RWPE2 (cell line): ENCODE measurements at places on chromosomes 16 and 17.

DNA sequence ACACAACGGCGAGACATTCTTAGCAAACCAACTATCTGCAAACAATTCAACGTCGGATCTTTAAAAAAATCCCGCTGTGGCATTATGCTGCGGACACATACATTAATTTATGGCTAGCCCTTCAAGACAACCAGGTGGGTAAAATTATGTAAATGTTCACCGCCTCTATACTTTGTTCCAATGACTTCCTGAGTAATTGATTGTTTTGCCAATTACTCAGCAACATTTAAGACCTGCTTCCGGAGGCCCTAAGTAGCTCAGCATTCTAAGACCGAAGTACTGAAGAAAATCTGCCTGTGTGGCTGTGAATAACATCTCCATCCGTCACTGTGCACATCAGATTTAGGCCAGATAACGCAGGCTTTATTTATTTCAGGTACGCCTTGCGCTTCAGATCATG is 23.3 kb downstream of the QPRT start:
- no peak for DNase-seq

GRCh38 chr16:60788631-60789030 is 1247.6 kb downstream of the CDH8 start:
- DNase-seq: no peak

GRCh38 chr16:57527610-57528360 is 8.6 kb downstream of the CCDC102A start:
- no peak for DNase-seq

DNA sequence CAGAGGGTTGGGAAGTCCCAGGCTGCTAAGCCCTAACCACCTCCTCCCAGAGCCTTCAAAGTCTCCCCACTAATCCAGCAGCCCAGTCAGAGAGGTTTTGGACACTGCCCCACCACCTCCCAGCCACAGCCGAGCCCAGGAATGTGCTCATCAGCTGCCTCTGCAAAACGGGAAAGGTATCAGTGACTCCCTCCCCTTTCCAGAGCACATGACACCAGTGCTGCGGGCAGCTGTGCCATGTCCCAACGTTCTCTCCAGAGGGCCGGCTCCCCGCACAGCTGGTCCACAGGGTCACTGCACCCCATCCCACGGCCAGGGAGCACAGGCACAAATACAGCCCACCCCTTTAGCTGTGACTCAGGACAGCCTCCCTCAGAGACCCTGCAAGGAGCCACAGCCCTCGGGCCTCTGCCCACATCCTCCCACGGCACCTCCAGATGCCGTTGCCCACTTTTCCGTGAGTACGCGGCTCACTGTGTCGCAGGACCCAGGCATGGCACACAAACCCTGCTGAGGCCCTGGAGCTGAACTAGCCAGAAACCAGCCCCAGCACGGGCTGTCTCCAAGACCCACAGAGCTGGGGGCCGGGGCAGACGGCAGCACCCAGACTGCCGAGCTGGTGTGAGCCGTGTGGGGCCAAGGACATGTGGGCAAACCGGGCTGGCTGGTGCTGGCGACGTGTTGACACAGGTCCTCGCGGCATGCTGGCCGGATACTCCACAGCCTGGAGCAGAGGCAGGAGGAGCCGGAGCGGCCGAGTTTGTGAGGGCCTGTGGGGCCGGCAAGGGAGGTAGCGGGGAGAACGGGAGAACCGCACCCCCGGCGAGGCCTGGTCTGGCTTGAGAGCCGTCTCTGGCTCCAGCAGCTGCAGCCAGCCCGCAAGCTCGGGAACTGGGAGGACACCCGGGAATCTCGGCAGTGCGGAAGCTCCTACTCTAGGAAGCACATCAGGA is 6.3 kb upstream of the PPP1R27 start:
- peak; percentile 90 for DNase-seq

- DNase-seq: no peak
These were observed 98.0 kb downstream of the RAB11FIP4 start for GRCh38 chr17:31489295-31490018.

DNA sequence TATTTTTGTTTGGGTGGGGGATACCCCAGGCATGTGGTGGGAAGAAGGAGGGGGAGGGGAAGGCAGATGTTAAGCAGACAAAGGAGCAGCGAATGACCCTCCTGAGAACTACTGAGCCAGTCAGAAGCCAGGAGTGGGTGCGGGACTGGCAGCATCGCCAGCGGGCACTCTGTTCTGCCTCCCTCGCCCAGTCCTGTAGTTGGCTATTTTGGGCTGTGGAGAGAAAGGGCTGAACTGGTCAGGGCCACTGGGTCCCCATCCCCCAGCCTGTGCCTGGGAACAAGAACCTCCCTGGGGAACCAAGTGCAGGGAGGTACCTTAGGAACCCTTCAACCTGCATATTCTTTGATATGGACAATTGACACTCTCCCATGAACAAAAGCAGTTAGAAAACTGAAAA is 6.4 kb downstream of the LRRC3C start:
- no peak for DNase-seq

DNA sequence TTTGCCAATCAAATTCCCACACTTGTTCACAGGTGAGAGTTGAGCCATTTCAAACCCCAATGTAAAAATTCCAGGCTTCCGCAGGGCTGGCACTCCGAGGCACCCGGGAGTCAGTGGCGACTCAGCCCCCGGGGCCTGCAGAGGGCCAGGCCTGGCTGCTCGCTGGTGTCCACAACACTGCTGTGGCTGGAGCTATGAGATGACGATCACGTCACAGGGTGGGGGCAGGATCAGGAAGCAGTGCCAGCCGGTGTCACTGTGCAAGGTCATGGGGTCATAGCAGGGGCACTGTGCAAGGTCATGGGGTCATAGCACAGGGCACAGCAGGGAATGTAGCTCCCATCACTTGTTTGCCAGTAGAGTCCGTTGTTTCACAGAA is 7.8 kb downstream of the VPS4A start:
- no peak for DNase-seq

- DNase-seq: no peak
These were observed 53.0 kb downstream of the GPRC5B start for GRCh38 chr16:19831678-19832077.

- DNase-seq: no peak
These were observed 1.2 kb upstream of the SOST start for GRCh38 chr17:43759836-43760235.

DNA sequence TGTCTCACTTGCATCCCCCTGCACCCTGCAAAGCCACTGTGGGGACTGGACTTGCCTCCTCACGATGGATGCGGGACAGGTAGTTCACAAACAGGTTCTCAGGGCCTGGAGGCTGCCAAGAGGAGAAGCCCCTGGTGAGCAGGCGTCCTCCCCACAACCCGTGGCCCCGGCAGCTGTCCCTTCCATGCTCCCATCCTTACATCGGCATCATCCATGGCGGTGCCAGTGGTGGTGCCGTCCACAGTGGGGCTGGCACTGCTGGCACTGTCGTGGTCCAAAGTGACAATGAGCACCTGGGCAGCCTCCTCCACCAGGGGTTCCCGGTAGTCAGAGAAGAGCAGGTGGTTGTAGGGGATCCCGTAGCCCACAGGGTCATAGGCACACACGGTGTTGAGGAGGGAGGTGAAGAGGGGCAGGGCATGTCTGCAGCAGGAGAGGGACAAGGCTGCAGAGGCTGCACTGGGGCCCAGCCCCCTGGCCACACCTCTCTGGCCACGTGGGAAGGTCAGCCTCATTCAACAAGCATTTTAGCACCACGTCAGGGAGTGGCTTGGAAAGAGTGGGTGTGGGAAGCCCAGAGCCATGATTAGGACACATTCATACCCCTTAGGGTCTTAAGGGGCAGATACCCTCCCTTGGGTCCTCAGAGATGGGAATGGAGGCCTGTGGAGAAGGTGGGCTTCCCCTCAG is 12.6 kb downstream of the HID1 start:
- DNase-seq: no peak

- no peak for DNase-seq
These were observed 3.5 kb upstream of the SALL1 start for GRCh38 chr16:51154271-51155171.

DNA sequence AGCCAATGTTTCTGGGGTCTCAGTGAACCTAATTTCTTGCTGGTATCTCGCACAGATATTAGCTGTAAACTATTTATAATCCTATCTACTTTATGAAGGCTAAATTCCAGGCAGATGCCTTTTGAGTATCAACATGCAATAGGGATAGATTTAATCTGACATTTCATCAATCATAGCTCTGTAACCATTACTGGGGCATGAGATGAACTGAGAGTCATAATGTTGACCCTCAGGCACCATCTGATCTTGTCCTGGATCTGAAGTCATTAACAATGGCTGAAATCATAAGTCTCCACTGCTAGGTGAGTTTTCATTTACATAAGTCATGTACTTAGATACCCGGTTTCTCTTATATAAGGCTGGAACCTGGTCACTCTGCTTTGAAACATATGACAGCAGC is 3.6 kb downstream of the PMFBP1 start:
- no peak for DNase-seq

- DNase-seq: no peak
These were observed 74.8 kb upstream of the GRIN2A start for GRCh38 chr16:10256784-10257641.

GRCh38 chr17:82029990-82030469 is 1.4 kb upstream of the RAC3 start:
- no peak for DNase-seq

GRCh38 chr16:84036982-84037425 is 5.6 kb downstream of the SLC38A8 start:
- no peak for DNase-seq

DNA sequence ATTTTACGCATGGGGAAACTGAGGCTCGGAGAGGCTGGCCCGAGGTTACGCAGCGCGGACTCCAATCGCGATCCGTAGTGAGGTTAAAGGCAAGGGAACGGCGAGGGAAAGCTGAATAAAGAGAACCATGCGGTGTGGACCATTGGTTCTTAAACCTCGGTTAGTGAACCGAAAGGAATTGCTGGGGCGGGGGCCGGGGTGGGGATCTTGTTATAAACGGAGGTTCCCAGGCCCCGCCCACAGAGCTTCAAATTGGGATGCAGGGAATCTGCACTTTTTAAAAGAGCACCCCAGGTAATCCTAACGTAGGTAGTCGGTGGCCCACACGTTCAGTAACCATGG is 524 bp downstream of the IQCK start:
- DNase-seq: no peak

DNA sequence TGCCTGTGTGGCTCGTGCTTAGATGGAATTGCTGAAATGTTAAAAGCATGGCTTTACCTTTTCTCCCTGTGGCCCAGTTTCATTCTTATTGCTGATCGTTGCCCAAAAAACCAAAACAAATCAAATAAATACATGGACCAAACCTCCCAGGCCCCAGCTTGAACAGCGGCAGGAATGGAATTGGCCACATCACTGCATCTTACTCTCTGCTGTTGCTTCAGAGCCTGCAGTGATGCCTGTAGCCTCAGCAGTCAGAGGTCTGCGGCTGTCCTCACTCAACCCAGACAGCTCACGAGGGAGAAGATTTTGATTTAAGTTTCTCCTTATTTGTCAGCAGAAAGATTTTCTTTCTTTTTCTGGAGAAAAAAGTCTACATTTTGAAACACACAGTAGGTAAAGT is 91.5 kb downstream of the NPIPB11 start:
- DNase-seq: no peak

GRCh38 chr17:19002805-19003542 is 1.6 kb downstream of the FAM83G start:
- no peak for DNase-seq

DNA sequence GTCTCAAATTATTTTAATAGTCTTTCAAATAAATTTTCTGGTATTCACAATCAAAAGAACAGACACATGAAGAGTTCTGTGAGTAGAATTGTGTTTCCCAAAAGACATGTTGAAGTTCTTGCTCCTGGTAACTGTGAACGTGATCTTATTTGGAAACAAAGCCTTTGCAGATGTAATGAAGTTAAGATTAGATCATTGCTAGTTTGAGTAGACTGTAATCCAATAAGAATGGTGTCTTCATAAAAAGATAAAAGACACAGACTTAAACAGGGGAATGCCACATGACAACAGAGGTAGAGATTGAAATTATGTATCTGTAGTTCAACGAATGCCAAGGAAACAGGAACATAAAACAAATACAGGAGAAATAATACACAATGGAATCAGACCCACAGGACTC is 357.4 kb upstream of the CA10 start:
- DNase-seq: no peak

DNA sequence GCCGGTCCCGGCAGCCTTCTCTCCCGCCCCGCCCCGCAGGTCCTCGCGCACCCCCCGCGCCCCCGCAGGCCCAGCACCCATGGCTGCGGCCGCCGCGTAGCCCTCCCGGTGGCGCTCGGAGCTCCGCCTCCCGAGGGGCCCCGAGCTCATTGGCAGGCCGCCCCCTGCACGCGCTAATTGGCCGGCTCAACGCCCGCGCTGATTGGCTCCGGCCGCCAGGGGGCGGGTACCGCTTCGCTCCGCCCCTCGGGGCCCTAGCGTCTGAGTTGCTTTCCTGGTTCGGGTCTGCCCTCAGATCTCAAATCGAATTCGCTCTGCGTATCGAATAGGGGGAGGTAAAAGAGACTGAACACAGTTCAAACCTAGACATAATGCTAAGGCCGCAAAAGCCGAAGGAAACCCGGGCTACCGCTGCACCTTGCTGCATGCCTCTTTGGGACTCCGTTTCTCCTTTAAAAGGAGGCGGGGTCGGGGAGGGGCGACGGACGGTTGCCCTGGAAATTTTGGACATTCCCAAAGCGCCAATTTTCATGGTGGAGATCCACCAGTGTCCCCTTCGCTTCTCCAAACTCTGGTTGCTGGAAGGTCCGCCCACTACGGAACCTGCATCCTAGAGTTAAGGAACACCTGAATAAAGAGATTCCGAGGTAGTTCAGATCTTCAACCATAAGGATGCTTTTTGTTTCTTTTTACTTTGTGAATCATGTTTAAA is at the start of gene DEXI:
Gene DEXI (minus strand): TSS at position 117 of the 712 bp plus-strand sequence. CDS start 463 bp downstream, outside the sequence.
- peak; percentile 91 for DNase-seq

GRCh38 chr17:77961741-77962140 is 3.2 kb downstream of the TNRC6C start:
- no peak for DNase-seq

DNA sequence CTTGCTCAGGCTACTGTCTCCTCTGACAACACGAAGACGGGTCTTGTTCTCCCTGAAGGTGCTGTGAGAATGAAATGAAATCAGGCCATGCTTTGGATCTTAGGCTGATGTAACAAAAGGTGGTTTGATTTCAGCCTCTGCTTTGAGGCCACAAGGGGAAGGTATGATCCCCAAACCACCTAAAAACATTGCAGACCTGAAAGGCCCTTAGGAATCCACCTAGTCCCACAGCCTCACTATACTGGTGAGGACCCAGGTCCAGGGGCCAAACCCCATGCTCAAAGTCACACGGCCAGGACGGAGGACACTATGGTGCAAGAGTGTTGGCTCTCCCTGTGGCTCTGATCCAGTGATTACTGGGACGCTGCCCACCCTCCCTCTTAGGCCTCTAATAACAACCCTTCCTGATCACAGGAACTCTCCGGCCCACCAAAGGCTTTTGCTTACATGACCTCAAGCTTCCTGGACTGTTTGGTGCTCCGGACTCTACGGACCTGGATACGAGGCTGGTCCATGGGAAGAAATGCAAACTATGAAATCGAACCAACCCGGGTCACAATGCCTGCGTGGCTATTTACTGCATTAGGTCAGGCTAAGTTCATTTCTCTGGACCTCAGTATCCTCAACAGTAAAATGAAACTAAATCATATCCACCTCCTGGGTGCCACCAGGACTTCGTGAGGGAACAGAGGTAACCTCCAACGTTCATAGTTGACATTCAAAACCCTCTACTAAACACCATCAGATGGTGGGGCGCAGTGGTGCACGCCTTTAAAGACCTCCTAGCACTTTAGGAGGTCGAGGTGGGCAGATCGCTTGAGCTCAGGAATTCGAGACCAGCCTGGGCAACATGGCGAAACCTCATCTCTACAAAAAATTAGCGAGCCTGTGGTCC is 1.5 kb downstream of the TRIM25 start:
- no peak for DNase-seq
